ENCODE measurements at places on chromosomes 12 and 14. TPM values are rescaled to one million over a fixed set of nuclear protein-coding genes. Genes with fewer than 3 reads are reported as not detected.

DNA sequence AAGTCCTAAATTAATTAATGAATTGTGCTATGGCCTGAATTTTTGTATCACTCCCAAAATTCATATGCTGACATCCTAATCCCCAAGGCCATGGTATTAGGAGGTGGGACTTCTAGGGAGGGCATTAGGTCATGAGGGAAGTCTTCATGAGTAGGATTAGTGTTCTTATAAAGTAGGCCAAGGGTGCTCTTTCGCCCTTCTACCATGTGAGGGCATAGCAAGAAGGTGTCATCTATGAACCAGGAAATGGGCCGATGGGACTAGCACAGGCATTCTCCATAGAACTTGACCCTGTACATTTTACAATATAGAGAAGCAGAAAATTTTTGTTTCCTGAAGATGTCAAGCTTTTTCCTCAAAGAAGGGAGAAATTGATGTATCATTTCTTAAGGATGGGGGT, 12.5 kb downstream of the SYT10 start:
- H3K27ac ChIP-seq, result no peak overlapping the region
- no peak for DNase-seq
- no peaks in the 10 kb centered on the region for H3K27me3 ChIP-seq
- H3K4me1 ChIP-seq, result no peaks in the 10 kb centered on the region

GRCh38 chr12:95970905-95971304, 25.2 kb downstream of the HAL start:
- H3K4me1 ChIP-seq, result no peaks in the 10 kb centered on the region
- DNase-seq, result no peak
- no peaks in the 10 kb centered on the region for H3K27me3 ChIP-seq
- H3K27ac ChIP-seq, result no peak overlapping the region
- H3K4me3 ChIP-seq, result no peak overlapping the region

The CCDC85C gene
- 7.9 TPM for total RNA-seq

The CABP1 gene
- 1.1 TPM for total RNA-seq

The ACSS3 gene
- not detected for total RNA-seq

The PTPRQ gene
- not detected for total RNA-seq

Measured in activated CD8-positive, alpha-beta T cell treated with anti-CD3 and anti-CD28 coated beads for 36 hours (primary cell).